Lower leg skin (tissue), 4 donors: ENCODE measurements at places on chromosomes 4 and X.

DNA sequence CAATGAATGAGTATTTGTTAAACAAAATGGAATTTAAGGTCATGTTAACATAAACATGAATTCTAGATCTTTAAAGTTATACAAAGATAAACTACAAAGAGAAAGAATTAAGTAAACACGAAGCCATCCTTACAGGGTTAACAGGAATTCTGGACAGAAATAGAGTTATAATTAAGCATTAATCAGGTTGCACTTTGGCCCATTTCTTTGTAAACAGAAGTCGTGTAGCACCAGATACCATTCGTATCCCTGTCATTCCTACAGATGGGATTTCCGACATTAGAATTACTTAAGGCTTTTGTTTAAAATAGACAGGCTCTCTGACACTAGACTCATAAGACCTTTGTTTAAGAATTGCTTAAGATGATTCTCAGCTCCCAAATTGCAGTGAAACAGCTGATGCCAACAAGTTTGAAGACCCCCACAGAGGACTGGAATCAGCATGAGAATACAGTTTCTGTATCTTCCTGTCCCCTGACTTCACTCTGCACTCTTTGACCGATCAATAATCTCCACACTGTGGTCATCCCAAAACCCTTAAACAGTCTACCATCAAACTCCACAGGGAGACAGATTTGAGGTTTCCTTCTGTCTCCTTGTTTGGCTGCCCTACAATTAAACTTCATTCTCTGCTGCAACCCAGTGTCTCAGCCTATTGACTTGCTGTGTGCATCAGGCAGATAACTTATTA, 22.3 kb upstream of the TMEM150C start:
- no peak for DNase-seq

- DNase-seq: no peak
Measured at GRCh38 chrX:81259020-81259713, 57.3 kb downstream of the SH3BGRL start.

- DNase-seq: no peak
Measured at GRCh38 chr4:110733901-110734300, 111.0 kb upstream of the PITX2 start.

- no peak for DNase-seq
Measured at GRCh38 chrX:118772051-118772450, 44.6 kb downstream of the IL13RA1 start.

DNA sequence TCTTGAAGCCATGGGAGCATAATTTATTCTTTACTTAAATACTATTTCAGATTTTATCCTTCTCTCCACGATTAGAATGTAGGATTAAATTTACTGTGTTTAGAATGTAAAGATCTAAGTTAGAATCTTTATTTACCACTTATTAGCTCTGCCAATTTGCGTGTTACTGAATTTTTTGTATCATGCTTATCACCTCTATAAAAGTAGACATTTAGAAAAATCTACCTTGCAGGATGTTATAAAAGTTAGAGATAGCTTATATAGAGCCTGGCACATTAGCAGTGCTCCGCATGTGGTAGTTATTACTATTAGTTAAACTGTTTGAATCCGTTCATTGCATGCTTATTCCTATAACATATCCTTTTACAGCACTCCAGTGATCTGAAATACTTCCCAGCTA, 97.9 kb downstream of the BANK1 start:
- DNase-seq: no peak
